ENCODE measurements at places on chromosomes 11 and 22.

DNA sequence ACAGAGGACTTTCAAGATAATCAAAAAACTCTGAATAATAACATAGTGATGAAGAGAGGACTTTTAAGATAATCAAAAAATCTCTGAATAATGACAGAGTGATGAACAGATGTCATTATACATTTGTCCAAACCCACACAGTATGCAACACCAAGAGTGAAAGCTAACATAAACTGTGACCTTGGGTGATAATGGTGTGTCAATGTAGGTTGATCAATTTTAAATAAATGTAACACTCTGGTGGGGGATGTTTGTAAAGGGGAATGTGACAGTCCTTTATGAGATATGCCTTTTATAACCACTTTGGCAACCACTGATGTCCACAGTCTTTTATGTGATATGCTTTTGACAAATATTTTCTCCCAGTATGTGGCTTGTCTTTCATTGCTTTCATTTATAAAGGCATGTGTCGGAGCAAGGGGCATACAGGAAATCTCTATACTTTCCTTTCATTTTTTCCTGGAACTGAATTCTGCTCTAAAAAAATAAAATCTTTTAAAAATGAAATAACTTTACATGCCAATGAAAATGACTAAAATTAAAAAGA, 10.3 kb upstream of the OR9G1 start:
- no peak for ATAC-seq

DNA sequence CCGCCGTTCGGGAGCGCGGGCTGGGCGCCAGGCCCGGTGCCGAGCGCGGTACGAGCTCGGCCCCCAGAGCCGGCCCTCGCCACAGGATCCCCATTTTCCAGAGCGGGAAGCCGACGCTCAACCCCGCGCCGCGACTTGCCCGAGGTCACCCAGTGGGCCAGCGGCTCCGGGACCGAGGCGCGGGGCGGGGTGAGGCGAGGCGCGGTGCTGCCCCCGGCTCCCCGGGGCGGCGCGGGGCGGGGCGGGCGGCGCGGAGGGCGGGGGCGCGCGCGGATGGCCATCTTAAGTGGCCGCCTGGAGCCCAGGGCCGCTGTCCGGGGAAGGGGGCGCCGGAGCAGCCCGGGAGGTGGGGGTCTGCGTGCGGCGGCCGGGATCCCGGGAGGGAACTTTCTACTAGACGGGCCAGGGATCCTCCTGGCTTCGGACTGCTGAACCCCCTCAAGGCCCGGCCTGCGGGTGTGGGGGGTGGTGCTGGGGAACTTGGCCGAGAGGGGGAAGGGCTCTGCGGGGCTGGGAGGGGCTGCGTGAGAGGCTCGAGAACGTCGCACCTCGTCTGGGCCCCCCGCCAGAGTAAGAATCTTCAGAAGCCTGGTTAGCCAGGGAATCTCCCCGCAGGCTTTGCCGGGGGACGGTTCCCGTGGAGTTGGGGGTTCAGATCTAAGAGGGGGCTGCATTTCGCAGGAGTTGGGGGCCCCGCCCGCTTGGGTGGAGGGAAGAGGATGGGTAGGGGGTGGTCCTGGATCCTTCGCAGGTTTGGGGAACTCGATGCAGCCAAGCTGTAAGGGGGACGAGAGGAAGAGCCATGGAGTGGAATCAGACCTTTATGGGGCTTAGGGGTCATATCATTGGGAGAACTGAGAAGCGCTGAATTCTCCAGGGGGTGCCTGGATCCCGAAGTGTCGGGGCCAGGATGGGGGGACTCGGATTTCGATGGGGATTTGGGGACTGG, 678 bp upstream of the INPPL1 start:
- ATAC-seq, result peak; percentile 82

- ATAC-seq, result peak; percentile 45
Observed at GRCh38 chr11:105181521-105181920, 42.0 kb upstream of the CARD18 start.

GRCh38 chr11:26575946-26576345, 3.9 kb upstream of the MUC15 start:
- no peak for ATAC-seq

GRCh38 chr22:44546686-44547310, 48.8 kb upstream of the RTL6 start:
- ATAC-seq, result no peak

DNA sequence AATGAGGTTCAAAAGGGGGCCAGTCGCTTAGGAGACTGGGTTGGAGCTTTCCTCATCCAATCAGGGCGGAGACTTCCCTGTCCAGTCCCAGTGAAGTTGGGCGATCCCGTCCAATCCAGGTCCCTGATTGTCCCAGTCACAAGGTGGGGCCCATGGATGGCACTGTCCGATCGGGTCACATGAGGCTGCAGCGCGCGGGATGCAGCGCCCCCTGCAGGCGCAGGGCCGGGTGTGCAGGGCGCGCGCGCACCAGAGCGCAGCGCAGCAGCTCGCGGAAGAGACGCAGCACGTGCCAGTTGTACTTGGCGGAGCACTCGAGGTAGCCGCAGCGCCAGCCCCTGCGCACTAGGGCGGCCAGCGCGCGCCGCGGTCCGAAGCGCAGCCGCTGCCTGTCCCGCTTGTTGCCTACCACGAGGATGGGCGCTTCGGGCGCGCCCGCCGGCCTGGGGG, 2.3 kb downstream of the RASL10A start:
- no peak for ATAC-seq

GRCh38 chr22:47914481-47915097, 1152.1 kb downstream of the TBC1D22A start:
- no peak for ATAC-seq
